Neuronal stem cell (in vitro differentiated cells): ENCODE measurements at places on chromosomes 16 and 17.

DNA sequence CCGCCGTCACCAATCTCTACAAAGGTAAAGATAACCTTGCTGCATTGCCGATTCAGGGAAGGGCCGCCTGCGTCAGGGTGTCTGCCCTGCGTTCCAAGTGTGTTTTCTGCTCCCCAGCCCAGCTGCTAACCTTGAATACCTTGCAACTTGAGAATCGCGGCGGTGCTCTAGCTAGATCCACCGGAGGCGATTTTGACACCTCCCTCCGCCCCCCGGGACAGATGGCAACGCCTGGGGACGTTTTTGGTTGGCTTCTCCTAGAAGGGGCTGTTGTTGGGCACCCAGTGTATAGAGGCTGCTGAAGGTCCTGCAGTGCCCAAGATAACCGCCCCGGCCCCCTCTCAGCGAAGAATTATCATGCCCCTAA is 1.5 kb downstream of the HAPSTR1 start:
- DNase-seq: no peak

GRCh38 chr17:74686761-74687160 is 26.0 kb downstream of the CD300LF start:
- no peak for DNase-seq

GRCh38 chr17:15220785-15221184 is 44.3 kb downstream of the PMP22 start:
- no peak for DNase-seq

GRCh38 chr17:18300725-18301480 is 13.9 kb downstream of the TOP3A start:
- no peak for DNase-seq

DNA sequence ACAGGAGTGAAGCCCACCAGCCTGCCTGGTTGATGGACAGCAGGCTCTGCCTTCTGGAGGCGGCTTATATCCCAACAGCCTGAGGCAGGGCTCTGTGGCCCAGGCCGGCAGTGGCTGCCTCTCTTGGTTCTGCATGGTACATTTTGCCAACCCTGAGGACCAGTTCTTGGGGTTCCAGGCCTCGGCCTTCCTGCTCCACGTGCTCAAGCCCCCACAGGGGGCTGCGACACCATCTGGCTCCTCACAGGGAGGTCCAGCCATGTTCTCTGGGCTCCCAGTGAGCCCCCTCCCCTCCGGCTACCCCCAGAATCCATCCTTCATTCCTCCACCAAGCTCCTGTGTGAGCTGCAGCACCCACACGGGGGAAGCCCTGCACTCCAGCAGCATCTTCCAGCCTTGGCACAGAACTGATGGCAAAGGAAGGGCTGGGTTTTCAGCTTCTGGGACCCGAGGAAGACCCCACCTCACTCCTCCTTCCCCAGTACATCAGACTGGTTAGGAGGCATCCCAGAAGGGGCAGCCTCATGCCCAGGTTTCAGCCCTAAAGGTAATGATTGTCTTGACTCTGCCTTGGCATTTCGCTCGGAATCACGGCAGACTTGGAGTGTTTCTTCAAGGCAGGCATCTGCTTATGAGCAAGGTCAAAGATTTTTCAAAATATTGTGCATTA is 231.2 kb downstream of the CPPED1 start:
- no peak for DNase-seq

DNA sequence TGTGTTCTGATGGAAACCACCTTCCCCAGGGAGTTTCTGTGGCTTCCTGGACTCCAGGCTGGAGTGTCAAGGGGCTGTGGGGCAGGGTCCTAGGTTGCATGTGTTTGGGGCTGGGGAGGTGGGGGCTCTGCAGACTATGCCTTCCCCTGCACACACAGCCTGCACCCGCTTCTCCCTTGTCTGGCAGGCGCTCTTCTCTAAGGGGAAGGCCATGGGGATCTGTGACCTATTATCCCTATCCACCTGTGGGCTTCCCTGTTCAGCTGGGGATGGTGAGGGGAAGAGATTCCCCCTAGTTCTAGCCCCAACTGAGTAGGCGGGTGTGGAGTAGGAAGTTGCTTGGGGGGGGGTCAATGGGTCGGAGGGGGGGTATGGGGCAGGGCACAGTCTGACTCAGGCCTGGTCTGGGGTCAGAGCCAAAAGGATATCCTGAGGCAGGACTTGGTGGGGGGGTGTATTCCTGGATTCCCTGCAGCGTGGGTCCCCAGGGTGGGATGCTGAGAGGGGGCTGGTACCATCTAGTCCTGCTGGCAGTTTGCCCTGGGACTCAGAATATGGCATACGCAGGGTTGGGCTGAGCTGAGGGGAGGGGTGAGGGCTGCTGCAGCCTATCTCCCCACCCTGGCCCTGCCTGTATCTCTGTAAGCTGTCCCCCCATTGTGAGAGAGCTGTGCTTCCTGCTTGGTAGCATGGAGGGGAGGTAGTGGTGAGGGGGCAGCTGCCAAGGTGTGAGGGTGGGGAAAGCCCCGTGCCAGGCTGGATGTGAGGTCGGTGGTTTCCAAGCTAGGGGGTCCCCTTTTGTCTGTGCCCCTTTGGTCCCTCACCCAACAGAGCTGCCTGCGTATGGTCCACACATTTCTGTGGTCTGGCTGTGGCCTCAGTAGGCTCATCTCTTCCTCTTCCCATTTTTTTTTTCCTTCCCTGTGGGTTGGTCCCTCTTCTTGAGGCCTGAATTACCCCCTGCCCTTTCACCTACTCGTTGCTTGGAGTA is 14.7 kb downstream of the RARA start:
- no peak for DNase-seq

GRCh38 chr17:549177-550040 is 165.2 kb downstream of the VPS53 start:
- no peak for DNase-seq

DNA sequence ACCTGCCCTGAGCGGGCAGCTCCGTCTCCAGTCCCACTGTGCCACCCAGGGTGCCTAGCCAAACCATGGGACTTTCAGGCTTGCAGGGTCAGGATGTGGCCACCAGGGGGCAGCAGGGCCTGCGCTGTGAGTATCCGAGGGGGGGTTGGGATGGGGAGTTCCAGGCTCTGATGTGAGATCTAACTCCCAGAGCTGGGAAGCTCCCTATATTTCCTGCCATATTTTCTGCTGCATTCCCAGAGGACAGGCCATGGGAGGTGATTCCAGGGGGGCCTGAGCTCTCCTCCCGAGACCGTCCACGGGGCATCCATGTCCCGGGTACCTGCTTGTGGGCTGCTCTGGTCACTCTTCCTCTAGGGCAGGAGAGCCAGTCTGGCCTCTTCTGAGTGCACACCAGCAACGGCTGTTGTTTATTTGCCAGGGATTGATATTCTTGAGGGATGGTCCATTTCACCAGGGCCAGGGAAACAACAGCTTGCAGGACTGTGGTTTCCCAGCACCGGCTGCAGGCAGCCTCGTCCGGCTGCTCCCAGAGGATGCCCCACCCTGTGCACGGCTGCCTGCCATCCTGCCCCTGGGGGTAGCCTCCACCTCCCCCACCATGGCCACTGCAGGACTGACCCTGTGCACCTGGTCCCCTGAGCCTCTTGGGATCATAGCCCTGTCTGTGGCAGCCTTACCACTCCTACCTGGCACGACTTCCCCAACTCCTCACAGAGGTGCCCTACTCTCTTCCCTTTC is 1.2 kb downstream of the GPR142 start:
- DNase-seq: peak; percentile 60

DNA sequence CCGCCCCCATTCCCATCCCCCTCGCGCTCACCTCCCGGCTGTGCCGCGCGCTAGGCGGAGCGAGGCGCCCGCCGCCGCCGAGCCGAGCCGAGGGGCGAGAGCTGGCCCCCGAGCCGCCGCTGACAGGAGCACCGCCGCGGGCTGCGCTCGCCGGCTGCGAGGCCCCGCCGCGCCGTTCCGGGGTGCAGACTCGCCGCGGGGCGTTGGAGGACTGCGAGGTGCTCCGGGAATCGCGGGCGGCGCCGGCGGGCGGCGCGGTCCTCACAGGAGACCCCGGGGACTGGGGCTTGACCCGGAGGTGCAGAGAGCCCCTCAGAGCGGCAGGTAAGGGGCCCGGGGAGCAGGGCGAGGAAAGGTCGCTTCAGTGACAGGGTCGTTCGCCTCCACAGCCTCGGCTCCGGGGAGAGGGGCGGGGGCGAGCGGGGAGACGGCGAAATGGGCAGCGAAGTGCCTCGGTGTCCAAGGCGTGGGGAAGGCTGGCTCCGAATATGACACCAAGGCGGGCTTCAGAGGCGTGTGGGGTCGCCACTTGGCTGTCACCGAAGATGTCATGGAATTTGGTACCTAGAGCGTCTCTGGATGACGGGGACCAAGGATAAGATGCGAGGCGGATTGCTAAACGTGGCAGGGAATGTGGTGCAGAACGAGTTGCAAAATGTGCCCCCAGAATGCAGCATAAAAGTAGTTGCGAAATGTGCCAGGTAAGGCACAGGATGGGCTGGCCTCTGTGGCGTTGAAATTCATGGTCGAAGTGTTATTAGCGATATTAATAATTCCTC is 580 bp downstream of the TANC2 start:
- peak; percentile 64 for DNase-seq

- DNase-seq: no peak
Measured at GRCh38 chr16:79171931-79172705, 428.4 kb downstream of the MAF start.

DNA sequence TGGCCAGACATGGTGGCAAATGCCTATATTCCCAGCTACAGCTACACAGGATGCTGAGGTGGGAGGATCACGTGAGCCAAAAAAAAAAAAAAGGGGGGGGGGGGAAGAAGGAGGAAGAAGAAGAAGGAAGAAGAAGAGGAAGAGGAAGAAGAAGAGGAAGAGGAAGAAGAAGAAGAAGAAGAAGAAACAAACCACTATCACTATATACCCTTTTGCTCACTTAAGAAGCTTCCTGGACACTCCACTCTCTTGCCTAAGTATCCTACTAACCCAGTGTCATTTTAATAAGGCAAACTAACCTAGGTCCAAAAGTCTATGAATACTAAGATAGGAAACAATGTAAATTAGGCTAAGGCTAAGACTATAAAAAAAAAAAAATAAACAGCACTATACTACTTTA is 54.8 kb downstream of the GPATCH8 start:
- no peak for DNase-seq

DNA sequence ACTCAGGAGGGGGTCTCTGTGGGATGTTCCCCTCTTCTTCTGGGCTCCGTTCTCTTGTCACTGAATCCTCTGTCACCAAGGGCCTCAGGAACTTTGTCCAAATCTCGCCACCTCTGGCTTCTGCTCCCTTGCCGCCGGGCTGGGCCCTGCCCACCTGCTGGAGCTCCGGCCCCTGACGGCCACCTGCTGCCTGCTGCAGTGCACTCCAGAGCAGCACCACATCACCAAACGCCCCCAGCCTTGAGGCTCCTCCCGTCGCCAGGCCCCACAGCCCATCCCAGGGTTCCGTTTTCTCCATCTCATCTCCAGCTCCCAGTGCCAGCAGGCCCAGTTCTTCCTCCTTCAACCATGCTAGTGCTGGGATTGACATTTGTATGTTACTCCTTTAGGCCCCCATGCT is 43.6 kb downstream of the FOXL1 start:
- DNase-seq: no peak

- DNase-seq: no peak
Measured at GRCh38 chr16:2398520-2398919, 30.7 kb upstream of the CCNF start.

- DNase-seq: no peak
Measured at GRCh38 chr17:17842111-17842876, 5.5 kb upstream of the SREBF1 start.

GRCh38 chr17:55420776-55421178 is 858 bp downstream of the MMD start:
- DNase-seq: peak; percentile 32
